Body of pancreas (tissue), 4 donors: ENCODE measurements at places on chromosomes 6 and 20. TPM values are rescaled to one million over a fixed set of nuclear protein-coding genes. Genes with fewer than 3 reads are reported as not detected.

TRIM15 gene
- not detected for total RNA-seq

GRCh38 chr20:59120491-59120890 is 43.1 kb upstream of the ZNF831 start:
- DNase-seq: no peak

GRCh38 chr6:157236040-157236725 is 87.1 kb downstream of the TMEM242 start:
- DNase-seq: no peak

DNA sequence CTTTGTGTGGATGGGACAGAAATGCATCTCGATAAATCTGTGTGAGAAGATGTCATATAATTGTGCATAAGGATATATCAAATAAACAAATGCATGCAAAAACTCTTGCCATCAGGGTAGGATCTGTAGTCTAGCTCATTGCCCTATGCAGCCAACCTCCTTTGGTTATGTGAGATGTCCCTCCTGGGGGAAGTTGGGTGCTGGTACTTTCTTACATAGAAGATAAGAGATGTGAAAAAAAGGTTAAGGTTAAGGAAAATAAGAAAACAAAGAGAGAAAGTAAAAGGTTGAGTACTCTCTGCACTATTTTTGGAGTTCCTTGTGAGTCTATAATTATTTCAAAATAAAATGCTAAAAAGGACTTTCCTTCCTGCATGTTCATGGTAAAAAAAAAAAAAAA is 30.4 kb downstream of the ZDHHC14 start:
- no peak for DNase-seq

DNA sequence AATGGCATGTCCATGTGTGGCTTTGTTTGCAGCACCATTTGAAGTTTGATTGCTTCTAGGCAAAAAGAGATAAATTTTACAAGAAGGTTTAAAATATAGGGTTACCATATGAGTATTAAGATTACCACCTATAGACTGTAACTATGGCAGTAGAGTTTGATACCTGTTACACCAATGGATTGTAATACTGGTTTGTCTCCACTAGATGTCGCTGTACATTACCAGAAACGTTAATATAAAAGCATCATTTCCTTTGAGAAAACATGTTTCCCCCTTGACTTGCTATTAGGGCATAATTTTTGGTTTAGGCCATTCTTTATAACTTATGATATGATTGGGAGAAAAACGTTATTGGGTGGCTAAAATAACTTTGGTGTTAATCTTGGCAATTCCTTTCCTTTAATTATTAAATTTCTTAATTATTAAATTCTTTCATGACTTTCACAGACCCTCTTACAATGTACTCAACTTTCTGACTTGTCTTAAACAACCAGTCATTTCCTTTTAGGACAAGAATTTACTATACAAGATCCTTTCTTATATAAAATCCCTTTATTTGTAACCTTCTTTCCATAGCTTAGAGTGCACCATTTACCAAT is 42.8 kb downstream of the HLA-DPB1 start:
- no peak for DNase-seq

DNA sequence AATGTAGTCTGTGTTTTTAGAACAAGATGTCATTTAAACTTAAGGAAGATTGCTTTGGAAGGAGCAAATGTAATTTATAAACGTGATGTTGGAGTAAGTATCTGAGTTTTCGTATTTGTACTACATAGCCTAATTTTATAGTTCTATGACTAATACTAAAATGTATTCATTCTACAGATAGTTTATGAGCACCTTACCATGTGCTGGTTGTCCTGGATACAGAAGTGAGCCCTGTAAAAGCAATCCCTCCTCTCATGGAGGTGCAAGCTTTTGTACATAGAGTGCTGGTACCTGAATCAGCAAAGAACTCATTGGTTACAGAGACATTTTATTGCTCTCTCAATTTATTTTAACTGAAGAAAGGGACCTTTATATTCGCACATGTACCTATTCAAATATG is 27.1 kb downstream of the TBPL1 start:
- no peak for DNase-seq

GRCh38 chr20:36658300-36658699 is 12.3 kb upstream of the SLA2 start:
- DNase-seq: no peak

TDP2 gene
- 25.1 TPM for total RNA-seq

DNA sequence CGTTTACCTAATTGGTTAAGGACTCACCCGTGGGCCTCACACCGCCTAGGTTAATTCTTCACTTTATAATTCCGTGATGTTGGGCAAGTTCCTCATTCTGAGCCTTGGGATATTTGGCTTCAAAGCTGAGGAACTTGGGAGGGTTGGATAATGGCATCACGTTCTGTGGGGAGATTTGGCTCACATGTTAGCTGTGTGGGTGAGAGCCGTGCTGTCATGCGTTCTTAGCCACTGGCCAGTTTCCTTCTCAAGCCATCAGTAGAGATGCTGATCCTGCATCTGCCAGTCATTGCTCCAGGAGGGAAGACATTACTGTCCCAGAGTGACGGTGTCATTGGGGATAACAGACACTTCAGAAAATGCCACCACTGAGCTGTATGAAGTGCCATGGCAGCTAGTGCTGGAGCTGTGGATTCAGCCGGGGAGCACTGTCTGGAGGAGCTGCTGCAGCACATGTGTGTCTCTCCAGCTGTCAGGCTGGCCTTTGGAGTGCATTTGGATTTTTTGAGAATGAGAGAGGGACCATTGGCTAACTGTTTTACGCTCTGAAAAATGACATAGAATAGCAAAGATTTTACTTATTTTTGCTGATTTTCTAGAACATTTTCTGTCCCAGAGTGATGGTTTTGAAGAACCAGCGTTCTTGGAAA is 16.5 kb downstream of the IGF2R start:
- no peak for DNase-seq

GRCh38 chr6:170122651-170123050 is 168.2 kb downstream of the DLL1 start:
- DNase-seq: no peak

GRCh38 chr20:17998446-17998845 is 29.6 kb downstream of the MGME1 start:
- DNase-seq: no peak

- no peak for DNase-seq
Observed at GRCh38 chr6:24274441-24275083, 83.3 kb downstream of the DCDC2 start.

DNA sequence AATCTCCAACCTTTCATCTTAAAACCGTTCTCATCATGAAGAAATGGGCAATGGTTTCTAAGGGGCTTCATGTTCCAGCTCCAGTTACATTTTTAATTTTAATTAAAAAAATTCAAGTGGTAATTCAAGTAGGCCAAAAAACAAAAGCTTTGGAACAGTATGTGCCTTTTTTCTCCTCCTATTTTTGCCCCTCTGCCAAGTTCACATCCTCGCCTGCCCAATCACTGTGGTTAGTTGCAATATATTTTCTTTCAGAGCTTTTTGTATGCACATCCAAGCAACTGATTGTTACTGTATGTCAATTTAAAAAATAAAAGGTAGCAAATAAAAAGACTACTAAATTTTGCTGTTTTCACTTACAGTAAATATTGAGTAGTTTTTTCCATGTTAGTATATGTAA is 99.8 kb upstream of the B3GAT2 start:
- no peak for DNase-seq

ALDH8A1 gene
- total RNA-seq: 0.66 TPM

DNA sequence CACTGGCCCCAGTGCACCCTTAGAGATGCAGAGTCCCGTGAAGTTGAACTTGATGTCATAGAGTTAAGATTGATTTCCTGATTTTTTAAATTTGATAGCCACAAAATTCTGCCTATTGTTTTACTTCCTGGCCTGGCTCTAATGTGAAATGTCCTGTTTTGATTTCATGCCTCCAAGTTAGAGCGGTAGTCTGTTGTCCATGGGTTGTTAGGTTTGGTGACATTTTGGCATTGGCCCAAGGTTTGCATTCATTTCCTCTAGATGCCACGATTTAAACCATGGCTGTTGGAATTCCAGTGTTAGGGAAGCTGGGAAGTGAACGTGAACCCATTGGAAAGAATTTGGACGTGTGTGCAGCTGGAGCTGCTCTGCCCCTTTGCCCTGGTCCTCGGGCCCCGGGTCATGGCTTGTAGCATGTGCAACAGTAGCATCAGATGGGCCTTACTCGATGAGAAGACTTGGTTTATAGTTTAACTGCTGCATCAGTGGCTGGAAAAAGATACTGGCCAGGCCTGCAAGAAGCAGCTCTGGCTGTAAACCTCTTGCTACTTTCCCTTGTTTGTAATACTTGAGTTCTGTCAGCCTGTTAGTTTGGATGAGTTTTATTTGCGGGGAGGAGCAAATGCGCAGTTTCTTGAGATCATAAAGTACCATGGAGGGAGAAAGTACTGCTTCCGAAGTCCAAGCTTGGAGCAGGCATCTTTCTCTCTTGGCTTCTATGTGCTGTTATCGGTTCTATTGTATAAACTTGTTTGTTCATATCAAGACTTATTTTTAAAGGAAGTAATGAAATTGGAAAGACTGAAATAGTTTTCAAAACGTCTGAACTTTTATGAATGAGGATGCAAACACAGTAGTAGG is 121.4 kb upstream of the CLDN20 start:
- no peak for DNase-seq

DNA sequence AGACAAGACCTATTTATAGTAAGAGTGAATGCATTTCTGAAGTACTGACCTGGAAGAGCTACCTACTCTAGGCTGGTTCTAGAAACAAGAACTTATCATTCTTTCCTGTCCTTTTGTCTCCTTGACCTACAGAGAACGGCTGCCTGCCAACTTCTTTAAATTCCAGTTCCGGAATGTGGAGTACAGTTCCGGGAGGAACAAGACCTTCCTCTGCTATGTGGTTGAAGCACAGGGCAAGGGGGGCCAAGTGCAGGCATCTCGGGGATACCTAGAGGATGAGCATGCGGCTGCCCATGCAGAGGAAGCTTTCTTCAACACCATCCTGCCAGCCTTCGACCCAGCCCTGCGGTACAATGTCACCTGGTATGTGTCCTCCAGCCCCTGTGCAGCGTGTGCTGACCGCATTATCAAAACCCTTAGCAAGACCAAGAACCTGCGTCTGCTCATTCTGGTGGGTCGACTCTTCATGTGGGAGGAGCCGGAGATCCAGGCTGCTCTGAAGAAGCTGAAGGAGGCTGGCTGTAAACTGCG is 8.3 kb downstream of the APOBEC2 start:
- no peak for DNase-seq

GRCh38 chr6:42197555-42198362 is 3.0 kb upstream of the GUCA1B start:
- no peak for DNase-seq

GRCh38 chr6:34673064-34673463 is 23.5 kb downstream of the ILRUN start:
- DNase-seq: no peak

GNAS-AS1 gene
- total RNA-seq: 3.0 TPM

- peak; percentile 69 for DNase-seq
Observed at GRCh38 chr20:37986873-37987601, 46.2 kb downstream of the TTI1 start.

ZNF311 gene
- not detected for total RNA-seq

- no peak for DNase-seq
Observed at GRCh38 chr6:168948002-168948401, 305.6 kb downstream of the THBS2 start.

DNA sequence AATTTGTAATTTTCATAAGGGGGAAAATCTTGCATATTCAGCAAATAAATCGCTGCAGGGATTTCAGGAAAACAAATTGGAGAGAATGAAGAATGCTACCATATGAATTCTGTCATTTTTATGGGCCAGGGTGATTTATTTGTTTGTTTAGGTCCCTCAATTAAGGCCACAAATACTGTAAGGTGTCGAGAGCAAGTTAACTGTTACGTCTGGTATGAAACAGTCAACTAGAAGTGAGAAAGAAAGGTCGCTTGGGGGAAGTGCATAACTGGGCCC is 166.9 kb upstream of the TSHZ2 start:
- no peak for DNase-seq

GRCh38 chr6:168825226-168826077 is 384.5 kb downstream of the SMOC2 start:
- DNase-seq: no peak

DNA sequence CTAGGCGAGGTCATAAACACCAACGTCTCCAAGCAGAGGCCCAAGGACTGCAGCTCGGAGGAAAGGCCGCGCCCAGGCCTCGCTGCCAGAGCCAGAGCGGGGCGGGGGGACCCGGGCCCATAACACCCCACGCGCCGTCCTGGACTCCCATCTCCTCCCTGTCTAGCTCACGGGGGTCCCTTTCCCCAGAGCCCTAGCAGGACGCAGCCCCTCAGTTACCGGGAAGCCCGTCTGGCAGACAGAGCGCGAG is 44.9 kb downstream of the MDFI start:
- DNase-seq: no peak

- DNase-seq: peak; percentile 76
Observed at GRCh38 chr6:144330017-144330987, 45.2 kb downstream of the UTRN start.

DNA sequence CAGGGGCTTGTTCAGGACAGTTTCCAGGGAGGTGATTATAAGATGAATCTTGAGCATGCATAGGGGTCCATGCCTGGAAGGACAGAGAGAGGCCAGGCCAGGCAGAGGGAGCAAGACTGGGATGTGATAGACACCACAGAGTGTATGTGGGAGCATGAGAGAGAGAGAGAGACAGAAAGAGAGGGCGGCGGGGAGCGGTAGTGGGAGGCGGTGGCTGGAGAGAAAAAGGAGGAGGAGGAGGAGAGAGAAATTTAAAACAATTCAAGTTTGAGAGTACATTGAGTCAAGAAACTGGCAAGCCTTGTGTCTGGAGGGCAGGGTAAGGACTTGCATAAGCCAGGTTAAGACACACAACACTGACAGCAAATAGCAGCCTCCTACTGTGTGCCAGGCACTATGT is 162.9 kb upstream of the HDAC2 start:
- DNase-seq: no peak

DNA sequence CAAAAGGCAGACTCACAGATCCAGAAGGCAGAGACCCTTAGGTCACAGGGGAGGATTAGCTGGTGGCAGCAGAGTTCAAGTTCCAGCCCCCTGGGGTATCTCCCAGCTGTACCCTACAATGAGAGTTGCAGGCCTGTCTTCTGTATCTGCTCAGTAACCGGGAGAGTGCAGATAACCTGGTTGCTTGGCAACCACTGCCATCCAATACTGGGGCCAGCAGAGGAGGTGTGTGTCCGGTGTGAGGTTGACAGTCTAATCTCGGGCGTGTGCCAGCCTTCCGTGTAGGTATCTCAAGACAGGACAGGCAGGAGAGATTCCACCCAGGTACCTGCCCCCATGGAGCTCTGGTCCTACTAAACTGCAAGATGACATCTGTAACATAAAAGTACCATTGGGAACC is 56.6 kb upstream of the TBC1D7 start:
- no peak for DNase-seq

SLC35D3 gene
- total RNA-seq: not detected

- no peak for DNase-seq
Observed at GRCh38 chr6:27280540-27281000, 31.5 kb downstream of the POM121L2 start.

C6orf15 gene
- total RNA-seq: not detected

DNA sequence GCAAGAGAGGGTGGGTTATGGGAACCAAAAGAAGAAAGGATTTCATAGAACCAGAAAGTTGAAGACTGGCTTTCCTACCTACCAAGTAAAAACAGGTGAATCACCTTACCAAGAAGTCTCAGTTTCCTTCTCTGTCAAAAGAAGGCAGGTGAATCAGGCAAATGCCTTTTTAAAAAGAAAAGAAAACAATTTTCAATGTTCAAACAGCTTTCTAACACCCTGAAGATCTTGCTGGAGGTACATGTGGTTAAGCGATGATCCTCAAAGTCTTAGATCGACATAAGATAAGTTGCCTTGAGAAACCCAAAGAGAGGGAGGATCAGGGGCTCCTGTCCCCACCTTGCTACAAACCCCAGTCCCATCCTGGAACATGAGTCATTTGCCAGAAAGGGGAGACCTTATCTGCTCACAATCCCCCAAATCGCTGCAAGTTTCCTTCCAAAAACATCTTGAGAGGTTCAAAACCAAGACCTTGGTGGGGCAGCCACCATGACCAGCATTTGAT is 71.6 kb downstream of the NFATC2 start:
- no peak for DNase-seq
